ENCODE measurements at places on chromosomes 2 and 18. TPM values are rescaled to one million over a fixed set of nuclear protein-coding genes. Genes with fewer than 3 reads are reported as not detected.

DNA sequence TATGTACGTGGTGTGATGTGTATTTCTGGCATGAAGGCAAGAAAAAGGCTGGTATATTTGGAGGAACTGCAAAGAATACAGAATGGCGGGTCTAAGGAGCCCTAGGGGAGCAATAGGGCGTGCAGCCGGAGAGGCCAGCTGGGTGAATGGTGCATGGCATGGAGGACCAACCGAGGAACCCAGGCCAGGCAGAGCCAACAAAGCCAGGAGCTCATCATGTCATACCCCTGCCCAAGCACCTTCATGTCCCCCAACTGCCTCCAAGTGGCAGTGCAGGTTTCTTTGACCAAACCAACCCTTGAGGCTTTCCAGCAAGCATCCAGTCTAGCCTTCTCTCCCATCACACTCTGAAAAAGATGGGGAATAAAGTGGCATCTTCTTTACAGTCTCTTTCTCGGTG, 8.9 kb upstream of the KCNK3 start:
- DNase-seq, result no peak

GRCh38 chr2:201362396-201362795, 5.3 kb upstream of the FLACC1 start:
- no peak for DNase-seq

DNA sequence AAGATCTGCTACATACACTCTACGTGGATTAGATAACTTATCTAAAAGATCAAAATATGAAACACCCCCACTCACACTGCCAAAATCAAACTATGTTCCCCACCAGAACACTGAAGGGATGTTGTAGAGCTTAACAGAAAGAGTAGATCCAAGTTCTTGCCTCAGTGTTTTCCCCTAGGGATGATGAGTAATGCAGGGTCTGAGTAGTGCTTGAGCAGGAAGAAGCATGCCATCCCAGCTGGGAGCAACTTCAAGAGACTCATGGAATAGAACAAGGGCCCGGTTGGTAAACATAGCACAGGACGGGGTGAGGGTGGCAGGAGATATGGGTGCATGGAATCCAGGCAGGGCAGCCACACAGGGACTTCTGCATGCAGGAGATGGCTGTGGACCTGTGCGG, 74.3 kb downstream of the SNTG2 start:
- DNase-seq, result no peak

DNA sequence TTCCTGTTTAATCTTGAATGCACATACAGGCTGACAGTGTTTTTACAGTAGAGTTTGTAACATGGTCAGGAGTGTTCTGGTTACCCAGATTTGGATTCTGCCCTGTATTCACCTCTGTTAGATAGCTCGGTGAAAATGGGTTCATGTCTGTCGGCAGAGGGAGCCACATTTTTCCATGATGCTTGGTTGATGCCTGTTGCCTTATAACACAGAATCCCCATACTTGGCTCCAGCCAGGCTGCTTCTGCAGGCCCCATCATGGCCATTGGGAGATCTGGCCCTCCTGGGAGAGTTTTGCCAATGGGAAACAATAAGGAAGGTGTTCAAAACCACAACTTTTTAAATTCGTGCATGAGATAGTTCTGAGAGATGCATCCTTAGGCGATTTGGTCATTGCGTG, 78.1 kb downstream of the WDSUB1 start:
- DNase-seq, result no peak

DNA sequence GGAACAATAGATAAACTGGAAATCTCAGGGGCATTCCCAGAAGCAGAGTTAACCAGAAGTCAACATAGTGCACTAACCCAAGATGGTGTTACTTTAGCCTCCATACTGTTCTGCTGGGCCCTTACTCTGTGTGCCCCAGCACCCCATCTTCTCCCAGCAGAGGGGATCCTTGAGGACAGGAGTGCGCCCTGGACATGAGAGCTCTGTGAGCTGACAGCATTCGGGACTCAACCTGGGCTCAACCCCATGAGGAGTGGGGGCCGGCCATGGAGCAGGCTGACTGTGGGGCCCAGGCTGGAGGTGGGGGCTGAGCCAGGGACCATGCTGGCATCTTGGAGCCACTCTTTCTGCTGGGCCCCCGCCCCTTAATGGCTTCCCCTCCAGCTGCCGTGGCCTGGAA, 156.3 kb upstream of the HS6ST1 start:
- no peak for DNase-seq

GRCh38 chr18:26482569-26482968, 65.8 kb downstream of the KCTD1 start:
- DNase-seq, result peak; percentile 80

GRCh38 chr2:37622450-37623100, 48.9 kb downstream of the CDC42EP3 start:
- DNase-seq, result no peak

- DNase-seq, result no peak
Observed at GRCh38 chr2:225366731-225367130, 32.8 kb upstream of the NYAP2 start.

DNA sequence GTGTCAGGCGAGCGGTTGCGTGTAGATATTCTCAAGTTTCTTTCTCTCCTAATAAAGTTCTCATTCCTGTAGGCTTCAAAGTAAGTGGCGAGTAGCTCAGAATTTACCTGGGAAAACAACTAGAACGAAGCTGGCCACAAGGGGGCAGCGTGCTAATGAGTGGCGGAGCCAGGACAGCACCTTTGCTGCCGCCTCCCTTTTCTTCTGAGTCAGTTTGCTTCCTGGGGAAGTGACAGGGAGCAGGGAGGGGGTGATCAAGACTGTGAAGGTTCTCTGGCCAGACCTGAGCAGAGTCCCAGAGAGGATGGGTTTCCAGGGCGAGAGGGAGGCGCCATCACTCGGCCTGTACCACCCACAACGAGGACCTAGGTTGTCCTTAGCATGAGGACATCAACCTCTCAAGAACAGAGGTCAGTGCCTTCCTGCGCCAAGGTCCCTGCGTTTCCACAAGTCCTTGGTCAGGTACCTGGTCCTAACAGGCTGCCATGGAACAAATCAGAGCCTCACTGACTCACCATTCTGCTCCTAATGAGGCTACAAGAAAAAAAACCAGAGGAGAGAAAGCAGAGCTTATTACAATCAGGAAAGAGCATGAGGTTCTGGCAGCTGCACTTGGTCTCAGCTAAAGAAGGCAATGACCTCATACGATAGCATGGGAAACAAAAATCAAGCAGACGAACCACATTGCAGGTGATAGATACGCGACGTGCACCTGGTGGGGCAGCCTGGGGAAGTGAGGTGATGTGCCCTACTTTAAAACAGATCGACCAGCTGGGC, 98.7 kb downstream of the PLB1 start:
- DNase-seq, result peak; percentile 91

- DNase-seq, result peak; percentile 18
Observed at GRCh38 chr2:23614701-23615100, 229.7 kb downstream of the KLHL29 start.

GRCh38 chr2:34050413-34050812, 451.3 kb upstream of the FAM98A start:
- DNase-seq, result no peak

GRCh38 chr2:100720445-100720844, 99.5 kb upstream of the NPAS2 start:
- DNase-seq, result no peak

DNA sequence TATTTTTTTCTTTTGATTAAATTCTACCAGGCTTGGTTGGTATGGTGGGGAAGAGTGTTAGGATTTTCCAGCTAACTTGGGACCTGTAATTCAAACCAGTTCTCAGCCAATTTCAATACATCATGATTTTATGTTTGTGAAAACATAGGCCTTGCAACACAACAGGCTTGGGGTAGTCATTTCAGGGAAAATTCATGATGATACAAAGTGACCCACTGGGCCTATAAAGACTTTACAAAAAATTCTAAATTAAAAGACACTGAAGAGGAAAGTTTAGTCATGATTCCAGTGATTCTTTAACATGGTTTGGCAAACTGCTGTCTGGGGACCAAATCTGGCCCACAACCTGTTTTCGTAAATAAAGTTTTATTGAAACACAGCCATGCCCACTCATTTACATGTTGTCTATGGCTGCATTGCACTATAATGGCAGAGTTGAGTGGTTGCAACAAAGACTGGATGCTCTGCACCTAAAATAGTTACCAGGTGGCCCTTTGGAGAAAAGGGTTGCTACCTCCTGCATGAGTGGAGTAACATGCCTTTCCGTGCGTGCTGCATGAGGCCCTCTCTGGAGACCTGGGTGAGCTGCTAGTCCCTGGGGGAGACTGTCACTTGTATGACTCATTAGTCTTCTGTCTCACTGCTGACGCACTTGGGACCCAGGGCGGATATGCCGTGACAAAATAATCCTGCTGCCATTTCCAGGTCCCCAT, 73.6 kb downstream of the NPAS2 start:
- DNase-seq, result no peak

- no peak for DNase-seq
Observed at GRCh38 chr2:2389215-2389614, 58.1 kb upstream of the MYT1L start.

DNA sequence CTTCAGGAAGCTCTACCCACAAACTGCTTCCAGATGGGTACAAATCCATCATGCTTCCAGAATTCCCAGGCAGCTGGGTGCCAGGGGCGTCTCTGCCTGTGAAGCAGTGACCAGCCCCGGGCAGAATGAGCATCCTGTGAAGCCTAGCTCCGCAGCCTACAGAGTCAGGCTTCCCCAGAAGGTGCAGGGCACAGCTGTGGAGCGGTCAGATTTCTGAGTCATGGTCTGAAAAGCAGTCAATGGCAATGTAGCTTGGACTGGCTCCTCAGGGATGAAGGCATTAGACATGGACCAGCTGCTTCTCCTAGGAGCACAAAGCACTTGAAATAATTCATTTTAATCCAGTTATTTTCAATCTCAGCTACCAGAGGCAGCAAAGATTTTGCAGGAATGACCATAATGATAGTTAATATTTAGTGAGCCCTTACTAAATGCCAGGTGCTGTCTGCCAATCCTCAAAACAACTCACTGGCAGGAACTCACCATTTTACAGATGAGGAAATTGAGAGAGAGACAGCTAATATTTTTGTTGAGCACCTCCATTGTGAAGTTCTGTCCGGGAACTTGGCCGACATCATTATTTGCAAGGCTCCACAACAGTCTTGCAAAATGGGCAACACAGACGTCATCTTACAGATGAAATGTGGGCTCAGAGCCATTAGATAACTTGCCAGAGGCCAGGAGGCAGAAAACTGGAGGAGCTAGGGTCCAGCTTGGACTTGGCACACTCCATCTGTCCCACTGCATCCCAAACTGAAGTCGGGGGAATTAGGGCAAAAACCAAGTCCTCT, 31.7 kb downstream of the ACMSD start:
- DNase-seq, result no peak

DNA sequence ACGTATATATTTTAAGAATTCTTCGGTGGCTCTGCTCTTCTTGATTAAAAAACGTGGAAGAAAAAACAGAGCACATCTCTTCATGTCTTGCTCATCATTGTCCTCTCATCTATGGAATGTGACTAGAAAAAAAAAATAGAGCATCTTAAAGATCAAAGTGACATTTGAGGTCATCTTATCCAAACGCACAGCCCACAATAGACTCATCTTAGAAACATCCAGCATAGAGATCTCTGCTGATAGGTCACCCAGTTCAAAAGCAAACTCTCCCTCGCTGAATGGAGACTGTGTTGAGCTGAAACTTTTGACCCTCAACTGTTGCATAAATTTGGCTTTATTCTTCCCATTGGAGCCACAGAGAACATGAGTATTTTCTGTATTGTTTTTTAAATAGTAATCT, 65.2 kb downstream of the CMPK2 start:
- no peak for DNase-seq

- no peak for DNase-seq
Observed at GRCh38 chr2:40208463-40208862, 243.4 kb downstream of the SLC8A1 start.

GRCh38 chr18:59150236-59150635, 10.6 kb downstream of the SEC11C start:
- DNase-seq, result no peak

DNA sequence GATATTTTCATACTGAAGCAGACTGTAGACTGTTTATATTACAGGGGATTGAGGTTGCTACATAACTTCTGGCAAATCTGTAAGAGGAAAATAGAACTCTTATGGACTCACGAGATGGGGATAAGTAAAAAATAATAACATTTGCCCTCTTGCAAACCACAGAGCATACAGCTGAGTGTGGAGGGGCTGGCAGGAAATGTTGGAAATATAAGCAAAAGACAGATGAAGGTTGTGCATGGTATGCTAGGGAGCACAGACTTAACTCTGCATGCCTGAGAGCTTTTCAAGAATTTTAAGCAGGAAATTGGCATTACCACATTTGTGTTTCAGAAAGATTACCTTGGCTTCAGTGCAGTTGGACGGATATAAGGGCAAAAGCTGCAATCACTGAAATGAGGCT, 411.1 kb downstream of the RAD51AP2 start:
- DNase-seq, result no peak

DNA sequence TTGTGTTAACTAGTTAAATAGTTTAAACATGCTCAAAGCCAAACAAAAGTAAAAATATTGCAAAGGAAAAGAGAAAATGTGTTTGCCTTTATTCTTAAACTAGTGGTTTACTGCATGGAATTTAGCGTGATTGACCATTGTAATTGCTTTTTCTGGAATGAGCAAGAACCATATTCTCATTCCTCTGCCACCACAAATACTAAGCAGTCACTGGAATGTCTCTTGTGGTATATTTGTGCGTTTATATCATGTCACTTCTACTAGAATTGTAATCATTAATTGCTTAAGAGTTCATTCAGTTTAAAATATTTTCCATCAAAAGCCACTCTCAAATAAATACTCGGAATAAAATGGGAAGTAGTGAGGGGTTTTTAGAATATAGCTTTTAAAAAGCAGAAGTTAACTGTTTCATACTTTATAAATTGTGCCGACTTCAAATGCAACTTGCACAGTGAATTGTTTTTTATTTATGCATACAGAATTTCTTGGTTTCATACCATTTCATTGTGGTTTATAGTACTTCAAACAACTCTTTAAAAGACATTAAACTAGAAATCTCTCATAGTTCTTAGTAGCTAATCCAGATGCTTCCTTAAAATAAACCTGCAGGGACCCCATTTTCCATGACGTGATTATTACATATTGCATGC, 288.1 kb downstream of the EPHA4 start:
- DNase-seq, result no peak

- DNase-seq, result no peak
Observed at GRCh38 chr2:134023854-134024253, 230.0 kb upstream of the MGAT5 start.

- no peak for DNase-seq
Observed at GRCh38 chr2:190352668-190353536, 9.5 kb downstream of the INPP1 start.

PLGLB1 gene
- total RNA-seq, result 1.6 TPM

SLC4A3 gene
- 0.88 TPM for total RNA-seq

TSGA10 gene
- 6.6 TPM for total RNA-seq

MOCOS gene
- 1.1 TPM for total RNA-seq

FEV gene
- total RNA-seq, result not detected

TACR1 gene
- not detected for total RNA-seq

MC2R gene
- not detected for total RNA-seq

IRS1 gene
- total RNA-seq, result 13.0 TPM

WNT6 gene
- not detected for total RNA-seq

PIKFYVE gene
- 44.0 TPM for total RNA-seq

SFTPB gene
- not detected for total RNA-seq

ALPG gene
- total RNA-seq, result not detected

HOXD12 gene
- not detected for total RNA-seq
